Effector memory CD8-positive, alpha-beta T cell (primary cell): ENCODE measurements at places on chromosomes 7 and 10.

DNA sequence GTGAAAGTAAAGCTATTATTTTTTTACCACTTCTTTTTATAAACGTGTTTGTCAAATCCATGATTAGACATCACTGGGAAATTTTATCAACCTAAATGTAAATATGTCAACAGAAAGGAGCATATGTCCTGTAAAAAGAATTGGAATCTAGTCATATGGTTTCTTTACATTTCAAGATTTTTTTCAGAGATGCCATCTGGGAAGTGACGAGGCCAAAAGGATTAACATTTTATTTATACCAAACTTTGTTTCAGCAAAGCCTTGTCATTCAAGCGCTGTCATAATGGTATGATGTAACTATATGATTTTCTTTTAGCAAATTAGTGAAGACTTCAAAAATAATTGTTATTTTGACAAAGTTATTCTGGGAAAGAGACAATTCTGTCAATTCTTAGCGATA, 117.3 kb downstream of the SEMA3A start:
- DNase-seq, result no peak

DNA sequence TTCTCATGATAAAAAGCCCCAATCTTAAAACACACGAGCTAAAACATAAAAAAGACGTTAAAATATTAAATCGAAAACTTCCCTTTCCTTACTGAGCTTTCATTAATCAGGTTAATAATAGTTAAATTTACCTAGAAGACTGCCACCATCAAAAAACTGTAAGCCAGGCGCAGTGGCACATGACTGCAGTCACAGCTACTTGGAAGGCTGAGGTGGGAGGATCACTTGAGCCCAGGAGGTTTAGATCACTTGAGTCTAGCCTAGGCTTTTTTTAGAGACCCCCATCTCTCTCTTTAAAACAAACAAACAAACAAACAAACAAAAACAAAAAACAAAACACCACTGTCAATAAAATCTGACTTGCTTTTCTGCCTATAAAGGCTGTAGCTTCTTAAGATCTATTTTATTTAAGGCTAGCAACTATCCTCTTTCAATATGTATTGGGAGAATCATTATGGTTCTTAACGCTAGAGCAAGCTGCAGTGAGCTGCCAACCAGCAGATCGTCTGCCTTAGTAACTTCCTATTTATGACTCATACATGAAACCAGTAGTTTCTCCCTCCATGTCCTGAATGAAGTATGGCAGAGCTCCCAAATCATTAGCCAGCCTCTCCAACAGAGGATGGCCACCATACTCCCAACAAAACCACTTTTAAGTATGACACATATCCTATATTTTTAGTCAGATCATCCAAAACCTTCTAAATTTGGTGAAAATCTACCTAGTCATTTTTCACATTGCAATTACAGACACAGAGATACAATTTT, 163.7 kb downstream of the SRPK2 start:
- DNase-seq, result no peak

DNA sequence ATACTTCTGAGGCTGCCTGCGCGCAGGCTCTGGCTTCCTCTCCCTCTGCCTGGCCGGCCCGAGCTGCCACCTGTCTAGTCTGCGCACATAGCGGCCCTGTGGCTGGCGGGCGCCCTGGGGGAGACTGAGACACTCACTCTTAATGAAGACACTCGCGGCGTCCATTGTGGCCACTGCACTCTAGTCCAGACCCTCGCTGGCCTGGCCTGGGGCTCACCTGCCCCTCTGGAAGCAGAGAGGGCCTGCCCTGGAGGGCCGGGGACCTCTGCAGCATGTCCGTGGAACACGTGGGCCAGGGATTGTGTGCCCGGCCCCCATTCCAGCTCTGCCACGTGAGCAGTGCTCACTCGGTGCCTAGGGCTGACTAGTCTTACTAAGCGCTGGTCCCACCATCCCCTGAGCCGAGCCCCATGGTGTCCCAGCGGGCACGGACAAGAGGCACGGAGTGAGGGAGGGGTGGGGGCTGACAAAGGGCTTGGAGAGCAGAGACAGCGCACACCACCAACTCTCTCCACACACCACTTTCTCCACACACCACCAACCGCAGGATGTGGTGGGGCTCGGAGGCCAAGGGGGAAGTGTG, 149.3 kb downstream of the ELFN1 start:
- no peak for DNase-seq

DNA sequence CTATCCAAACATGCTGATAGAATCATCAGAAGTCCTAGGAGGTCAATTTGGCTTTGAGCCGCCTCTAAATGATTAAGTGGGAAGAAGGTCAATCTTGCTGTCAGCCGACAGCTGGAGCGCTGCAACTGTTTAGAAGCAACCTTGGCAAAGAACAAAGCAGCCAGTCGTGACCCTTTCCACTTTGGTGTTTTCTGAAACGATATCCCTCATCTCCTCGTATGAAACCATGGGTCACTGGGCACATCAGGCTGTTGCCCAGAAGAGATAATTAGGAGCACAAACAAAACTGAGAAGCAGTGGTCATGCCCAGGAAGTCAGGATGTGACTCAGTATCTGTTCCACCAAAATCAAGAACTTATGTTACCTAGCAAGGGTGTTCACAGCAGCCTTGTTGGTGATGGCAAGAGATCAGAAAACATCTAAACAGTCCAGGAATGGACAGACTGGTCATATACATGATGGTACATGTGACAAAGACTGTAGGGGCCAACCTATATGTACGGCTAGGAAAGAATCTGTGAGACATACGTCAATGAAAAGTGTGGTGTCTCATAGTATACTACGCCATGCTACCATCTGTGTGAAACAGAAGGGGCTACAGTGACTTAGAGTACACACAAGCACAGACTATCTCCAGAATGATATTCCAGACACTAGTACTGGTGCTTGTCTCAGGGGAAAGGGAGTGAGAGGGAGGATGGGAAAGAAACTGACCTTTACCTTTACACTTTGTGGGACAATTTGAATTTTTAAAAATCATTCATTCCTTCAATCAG, 22.4 kb downstream of the STN1 start:
- no peak for DNase-seq

DNA sequence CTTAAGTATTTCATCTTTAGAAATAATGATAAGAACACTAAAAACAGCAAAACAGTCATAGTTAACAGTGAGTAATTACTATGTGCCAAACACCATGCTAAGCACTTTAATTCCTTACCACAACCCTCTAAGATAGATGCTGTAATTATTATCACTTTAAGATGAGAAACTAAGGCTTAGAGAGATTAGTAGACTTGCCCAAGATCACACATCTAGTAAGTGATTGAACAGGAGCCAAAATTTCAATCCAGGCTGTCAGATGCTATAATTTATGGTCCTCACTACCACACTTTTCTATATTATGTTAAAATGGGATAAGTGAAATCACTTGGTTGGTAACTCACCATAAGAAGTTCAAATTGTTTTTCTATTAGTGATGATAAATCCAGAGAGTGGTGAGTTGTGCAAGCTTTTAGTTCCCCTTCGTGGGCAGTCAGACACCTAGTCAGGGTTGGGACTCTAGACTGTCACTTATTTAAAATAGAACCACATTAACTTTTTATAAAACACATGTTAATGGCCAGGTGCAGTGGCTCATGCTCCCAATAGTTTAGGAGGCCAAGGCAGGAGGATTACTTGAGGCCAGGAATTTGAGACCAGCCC, 85.9 kb upstream of the GATA3 start:
- no peak for DNase-seq

GRCh38 chr7:30797176-30798040, 26.2 kb downstream of the MINDY4 start:
- DNase-seq, result no peak

DNA sequence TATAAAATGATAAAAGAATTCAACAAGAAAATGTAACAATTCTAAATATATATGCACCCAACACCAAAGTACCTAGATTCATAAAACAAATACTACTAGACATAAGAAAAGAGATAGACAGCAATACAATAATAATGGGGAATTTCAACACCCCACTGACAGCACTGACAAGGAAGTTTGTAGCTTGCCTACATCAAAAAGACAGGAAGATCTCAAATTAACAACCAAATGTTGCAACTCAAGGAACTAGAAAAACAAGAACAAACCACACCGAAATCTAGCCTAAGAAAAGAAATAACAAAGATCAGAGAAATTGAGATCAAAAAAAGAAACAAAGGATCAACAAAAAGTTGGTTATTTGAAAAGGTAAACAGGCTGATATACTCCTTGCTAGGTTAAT, 36.5 kb upstream of the TNKS2 start:
- no peak for DNase-seq

DNA sequence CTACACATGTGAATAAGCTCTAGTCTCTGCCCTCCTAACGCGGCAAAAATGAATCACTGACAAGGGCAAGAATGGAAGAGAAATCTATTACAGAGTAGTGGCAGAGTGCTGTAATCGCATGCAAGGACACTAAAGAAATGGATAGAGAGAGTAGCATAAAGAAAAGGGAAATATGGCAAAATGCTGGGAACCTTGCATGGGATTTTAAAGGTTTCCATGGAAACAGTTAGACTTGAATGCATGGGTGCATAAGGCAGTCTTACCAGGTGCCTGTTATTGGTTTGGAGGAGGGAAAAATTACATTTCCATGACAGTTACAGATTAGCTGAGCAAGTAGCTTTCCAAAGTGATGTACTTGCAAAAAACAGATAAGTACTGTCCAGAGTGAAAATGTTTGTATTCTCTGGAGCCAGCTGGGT, 233.4 kb downstream of the PTN start:
- DNase-seq, result no peak

GRCh38 chr10:16470747-16471146, 33.9 kb downstream of the PTER start:
- DNase-seq, result peak; percentile 8

DNA sequence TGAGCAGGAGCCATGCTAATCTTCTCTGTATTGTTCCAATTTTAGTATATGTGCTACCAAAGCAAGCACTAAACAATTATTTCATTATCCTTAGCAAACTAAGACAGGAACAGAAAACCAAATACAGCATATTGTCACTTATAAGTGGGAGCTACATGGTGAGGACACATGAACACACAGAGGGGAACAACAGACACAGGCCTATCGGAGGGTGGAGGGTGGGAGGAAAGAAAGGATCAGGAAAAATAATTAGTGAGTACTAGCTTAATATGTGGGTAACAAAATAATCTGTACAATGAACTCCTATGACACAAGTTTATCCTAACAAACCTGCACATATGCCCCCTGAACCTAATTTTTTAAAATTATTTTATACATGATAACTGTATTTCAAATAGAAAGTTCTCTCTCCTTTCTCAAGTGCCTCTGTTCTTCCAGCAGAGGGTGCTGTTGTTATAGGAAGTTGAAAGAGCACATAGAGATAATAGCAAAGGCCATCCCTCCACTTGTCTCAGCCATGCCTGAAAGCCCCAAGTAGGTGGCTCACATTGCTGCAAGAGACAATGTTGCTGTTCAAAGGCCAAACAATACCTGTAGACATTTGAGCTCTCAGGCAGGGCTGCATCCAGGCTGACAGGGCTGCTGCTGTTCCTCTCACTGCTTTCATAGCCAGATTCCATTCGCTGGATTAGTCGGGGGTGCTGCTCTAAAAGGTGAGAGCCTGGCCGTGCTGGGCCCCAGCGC, 33.4 kb upstream of the PPP3CB start:
- DNase-seq, result peak; percentile 52

DNA sequence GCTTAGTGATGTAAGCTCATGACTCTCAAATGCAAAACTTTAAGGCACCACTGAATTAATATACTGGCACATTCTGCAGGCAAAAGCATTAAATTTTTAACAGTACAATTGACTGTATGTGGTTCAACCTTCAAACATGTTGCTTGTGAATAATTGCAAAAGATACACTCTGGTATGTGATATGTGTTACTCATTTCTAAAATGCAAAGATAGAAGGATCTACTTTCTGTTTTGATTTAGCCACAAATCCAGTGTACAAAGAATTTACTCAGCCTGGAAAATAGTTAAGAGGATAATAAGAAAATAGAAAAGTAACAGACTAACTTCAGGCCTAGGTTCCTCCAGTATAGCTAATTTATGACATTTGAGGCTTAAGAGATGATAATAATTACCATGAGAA, 66.6 kb upstream of the NOBOX start:
- no peak for DNase-seq

DNA sequence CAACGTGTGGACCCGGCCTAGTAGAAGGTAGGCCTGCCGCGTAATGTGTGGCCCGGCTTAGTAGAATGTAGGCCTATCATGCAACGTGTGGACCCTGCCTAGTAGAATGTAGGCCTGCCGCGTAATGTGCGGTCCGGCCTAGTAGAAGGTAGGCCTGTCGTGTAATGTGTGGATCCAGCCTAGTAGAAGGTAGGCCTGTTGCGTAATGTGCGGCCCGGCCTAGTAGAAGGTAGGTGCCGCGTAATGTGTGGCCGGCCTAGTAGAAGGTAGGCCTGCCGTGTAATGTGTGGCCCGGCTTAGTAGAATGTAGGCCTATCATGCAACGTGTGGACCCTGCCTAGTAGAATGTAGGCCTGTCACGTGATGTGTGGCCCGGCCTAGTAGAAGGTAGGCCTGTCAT, 11.9 kb upstream of the GTPBP4 start:
- DNase-seq, result no peak

DNA sequence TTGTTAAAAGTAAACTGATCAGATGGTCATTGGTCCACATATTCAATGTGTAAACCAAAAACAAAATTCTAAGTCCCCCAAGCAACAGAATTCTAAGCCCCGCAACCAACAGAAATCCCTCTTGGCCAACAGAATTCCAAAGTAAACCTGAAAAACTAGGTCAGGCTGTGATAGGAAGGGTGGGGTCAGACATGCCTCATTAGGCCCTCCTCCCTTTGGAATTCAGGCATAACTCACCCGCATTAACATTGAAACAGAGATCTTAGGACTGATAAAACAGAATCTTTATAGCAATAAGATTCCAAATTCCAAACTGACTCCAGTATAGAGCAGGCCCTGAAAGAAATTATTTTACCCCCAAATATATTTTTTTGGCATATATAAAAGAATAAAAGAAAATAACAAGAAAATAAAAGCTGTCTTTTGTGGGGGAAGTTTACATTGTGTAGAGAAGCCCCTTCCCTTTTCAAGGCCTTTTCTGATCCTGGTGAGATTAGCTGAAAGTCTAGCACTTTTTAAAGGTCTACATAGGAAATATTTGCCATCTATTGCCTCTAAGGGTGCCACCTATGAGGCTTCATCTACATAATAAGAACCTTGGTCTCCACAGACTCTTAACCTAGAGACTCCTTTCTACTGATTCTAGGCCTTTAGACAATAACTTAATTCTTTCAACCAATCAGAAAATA, 30.5 kb downstream of the GNAT3 start:
- DNase-seq, result no peak

- no peak for DNase-seq
These were observed 1.2 kb downstream of the MNX1 start for GRCh38 chr7:157009170-157009777.

GRCh38 chr10:43126759-43127424, 11.4 kb upstream of the CSGALNACT2 start:
- no peak for DNase-seq

GRCh38 chr7:157612664-157613561, 276.1 kb downstream of the DNAJB6 start:
- peak; percentile 58 for DNase-seq

- no peak for DNase-seq
These were observed 5.2 kb downstream of the TACR2 start for GRCh38 chr10:69411476-69411875.

- no peak for DNase-seq
These were observed 20.4 kb upstream of the JAKMIP3 start for GRCh38 chr10:132045324-132045723.

- no peak for DNase-seq
These were observed 468.6 kb upstream of the COBL start for GRCh38 chr7:51785171-51785570.
